ENCODE measurements at places on chromosomes 6 and 20. TPM values are rescaled to one million over a fixed set of nuclear protein-coding genes. Genes with fewer than 3 reads are reported as not detected.

GRCh38 chr20:13793001-13793400 is 8.2 kb downstream of the NDUFAF5 start:
- no peak for DNase-seq

DNA sequence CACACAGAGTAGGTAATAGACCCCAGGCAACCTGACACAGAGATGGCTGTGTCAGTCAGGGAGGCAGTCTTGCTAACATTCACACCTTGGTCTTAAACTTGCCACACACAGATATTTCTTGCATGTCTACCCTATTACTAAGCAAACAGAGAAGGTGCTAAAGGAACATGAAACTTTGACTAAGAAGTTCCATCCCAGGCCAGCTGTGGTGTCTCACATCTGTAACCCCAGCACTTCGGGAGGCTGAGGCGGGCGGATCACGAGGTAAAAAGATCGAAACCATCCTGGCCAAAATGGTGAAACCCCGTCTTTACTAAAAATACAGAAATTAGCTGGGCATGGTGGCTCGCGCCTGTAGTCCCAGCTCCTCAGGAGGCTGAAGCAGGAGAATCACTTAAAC is 222.4 kb upstream of the JARID2 start:
- peak; percentile 38 for DNase-seq

DNA sequence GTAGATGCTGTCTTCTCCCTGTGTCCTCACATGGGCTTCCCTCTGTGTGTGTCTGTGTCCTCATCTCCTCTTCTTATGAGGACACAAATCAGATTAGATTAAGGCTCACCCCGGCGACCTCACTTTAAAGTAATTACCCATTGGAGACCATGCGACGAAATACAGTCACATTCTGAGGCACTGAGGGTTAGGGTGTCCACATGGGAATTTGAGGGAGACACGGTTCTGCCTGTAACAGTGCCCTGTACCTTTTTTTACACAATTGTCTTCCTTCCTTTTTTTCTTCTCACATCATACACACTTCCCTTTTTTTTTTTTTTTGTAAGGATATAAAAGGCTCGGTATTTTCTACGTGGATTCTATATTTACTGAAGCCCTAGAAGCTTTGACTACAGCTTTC is 48.9 kb downstream of the DEK start:
- no peak for DNase-seq

GRCh38 chr6:54282186-54282585 is 26.1 kb upstream of the TINAG start:
- DNase-seq: no peak

DNA sequence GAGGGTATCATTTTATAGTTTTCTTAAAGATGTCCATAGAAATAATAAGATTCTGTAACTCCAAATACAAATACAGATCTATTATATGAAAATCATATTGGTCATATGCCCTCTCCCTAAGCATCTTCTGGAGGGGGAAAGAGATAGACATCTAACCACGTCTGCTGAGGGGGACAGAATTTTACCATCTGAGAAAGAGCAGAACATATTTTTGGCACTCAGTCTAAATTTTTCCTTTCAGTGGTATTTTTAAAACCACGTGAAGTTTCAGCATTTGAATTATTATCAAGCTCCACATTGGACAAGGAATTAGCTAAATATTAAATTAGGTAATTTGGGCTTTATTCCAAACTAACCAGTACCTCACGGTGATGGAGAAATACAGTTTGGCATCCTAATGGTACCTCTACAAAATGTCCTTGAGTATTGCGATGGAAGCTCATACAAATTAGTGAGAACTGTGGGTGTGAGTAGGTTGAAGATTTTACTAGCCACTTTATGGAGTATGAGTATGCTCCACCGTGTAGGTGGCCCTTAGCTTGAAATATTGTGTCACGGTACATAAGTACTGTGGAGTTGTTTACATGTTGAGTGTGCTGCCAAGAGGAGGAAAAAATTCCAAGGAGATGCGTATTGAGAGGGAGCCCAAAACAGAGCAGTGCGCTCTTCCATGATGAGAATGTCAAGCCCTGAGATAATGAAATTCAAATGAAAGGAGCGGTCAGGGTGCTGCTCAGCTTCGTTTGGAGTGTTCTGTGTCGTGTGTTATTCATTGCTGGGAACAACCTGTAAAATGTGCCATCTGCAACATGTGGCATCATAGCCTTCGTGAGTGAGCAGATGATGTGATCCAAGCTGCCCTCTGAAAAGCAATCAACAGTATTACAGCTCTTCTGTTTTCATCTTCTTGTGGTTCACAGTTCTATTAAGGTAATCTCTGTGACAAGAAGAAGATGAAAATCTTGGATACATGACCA is 48.4 kb upstream of the PHACTR2 start:
- DNase-seq: no peak

- no peak for DNase-seq
Observed at GRCh38 chr6:117547688-117548621, 54.4 kb downstream of the GOPC start.

DNA sequence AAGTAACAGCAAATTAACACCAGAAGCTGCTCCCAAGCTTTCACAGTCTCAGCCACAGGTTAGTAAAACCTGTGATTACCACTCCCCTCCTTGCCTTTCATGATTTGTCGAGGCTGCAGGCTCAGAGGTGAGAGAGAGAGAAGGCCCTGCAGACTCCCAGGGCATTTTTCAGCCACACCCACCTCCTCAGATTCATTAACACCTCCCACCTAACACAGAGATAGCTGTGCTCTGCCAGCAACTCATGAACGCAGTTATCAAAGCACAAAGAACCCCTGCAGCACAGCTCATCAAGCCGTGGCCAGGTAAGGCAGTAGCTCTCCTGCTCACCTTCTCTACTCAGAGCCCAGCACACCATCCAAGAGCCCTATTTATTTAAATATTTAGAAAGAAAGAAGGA is 27.1 kb downstream of the F13A1 start:
- DNase-seq: no peak

DNA sequence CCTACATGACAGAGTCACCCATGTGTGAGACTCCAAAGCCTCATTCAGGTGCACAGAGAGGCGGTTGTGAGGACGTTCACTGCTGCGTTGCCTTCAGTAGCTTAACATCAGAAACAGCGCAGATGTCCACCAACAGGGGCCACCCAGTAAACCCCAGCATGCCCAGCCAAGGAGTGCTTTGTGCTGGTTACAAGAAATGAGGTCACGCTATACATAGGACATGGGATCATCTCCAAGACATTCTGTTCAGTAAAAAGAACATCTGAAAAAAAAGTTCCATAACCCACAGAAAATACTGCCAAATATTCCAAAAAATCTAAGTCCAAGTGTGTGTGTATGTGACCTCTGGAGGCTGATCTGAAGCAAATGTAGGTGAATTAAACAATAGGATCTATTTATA is 16.0 kb downstream of the SLC52A3 start:
- DNase-seq: no peak

GRCh38 chr6:112113918-112114317 is 26.5 kb downstream of the FAM229B start:
- no peak for DNase-seq

DNA sequence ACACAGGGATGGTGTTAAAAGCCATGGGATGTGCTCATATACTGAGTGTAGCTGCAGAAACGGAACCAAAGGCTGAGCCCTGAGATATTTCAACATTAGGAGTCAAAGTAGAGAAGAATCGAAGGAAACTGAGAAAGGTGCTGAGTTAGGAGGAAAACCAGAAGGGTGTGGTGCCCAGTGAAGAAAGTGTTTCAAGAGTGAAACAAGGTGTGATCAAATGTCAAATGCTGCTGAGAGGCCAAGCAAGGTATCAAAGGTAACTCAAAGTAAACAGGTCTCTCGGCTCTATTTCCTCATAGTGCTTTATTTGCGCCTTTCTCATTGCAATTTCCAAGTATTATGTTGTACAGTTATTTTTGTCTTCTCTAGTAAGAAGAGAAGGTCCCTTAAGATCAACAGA is 94.1 kb downstream of the PRDM1 start:
- DNase-seq: no peak

GRCh38 chr20:46312075-46312944 is 4.0 kb upstream of the CDH22 start:
- DNase-seq: no peak

- no peak for DNase-seq
Observed at GRCh38 chr6:82893889-82894652, 171.6 kb downstream of the UBE3D start.

DNA sequence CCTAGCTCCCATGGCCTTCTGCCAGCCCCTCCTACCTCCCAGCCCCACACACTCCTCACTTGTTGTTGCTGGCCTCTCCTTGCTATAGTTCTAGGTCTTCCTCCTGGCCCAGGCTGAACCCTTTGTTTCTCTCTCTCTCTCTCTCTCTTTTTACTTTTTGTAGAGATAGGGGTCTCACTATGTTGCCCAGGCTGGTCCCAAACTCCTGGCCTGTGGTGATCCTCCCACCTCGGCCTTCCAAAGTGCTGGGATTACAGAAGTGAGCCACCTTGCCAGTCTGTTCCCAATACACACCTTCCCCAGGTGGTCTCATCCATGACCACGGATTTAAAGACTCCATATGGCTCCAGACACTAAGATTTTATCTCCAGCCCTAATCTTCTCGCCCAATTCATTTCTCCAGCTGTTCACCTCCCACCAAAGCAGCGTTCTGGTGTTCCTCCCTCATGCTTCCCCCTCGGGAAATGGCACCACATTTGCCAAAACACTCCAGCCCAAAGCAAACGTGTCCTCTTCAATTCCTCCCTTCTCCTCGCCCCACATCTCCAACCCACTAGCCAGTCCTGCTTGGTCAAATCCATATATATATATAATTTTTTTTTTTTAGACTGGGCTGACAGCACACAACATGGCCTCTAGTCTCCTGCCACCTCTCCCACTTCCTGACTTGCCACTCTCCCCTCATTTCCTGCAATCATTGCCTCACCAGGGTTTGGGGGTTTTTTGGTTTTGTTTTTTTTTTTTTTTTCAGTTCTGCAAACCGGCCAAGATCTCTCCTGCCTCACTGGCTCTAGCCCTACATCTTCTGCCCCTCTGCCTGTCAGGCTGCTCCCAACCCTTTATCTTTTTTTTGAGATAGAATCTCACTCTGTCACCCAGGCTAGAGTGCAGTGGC is 104.4 kb downstream of the NCR2 start:
- no peak for DNase-seq

DNA sequence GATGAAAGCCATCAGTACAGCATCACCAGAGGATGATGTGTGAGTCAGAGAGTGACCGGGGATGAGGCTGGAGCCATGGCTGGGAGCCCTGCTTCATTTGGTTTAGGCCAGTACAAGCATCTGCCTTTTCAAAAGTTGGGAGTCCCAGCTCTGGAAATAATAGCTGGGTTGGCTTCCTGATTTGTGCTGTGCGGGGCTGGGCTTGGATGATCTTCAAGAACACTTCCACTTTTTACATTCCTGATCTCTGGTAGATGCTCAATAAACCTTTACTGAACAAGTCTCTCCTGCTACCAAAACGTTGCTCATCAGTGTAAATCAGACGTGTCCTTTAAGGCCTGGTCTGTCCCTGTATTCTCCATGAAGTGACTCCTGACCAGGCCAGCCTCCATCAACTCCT is 44.1 kb upstream of the ADGRF4 start:
- DNase-seq: no peak

DNA sequence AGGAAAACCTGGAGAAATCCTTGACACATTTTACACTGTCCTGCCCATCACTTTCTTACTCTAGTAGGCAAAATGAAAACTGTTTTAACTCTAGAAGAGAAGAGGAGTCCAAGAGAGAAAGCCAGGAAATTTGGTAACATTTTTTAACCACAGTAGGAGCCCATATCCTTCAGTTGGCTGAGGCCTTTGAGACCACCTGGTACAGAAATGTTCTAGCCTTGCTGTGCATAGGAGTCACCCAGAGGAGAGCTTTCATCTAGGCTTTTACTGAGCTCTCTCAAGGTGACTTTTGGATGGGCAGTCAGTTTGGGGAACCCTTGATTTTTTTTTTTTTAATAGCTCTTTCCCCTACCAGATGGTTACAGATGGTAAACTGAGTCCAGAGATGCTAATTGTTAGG is 25.0 kb downstream of the LRRN4 start:
- no peak for DNase-seq

- no peak for DNase-seq
Observed at GRCh38 chr6:33567836-33568235, 12.2 kb downstream of the BAK1 start.

DNA sequence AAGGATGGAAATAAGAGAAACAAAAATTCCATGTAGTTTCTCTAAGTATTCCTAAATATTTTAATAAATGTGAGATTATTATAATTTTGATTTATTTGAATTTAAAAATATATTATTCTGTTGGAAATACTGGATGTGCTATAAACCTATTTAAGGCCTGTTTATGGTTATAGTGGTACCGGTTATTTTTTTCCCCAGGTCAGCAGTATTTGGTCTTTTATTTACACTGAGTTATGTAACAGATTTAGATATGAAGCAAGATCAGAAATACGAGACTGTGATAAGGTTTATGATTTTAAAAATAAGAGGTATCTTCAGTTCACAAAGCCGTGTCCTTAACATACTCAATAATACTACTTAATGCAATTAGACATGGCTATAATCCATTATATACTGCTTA is 634.3 kb upstream of the POU3F2 start:
- no peak for DNase-seq

- no peak for DNase-seq
Observed at GRCh38 chr6:158772172-158772571, 47.0 kb downstream of the EZR start.

DNA sequence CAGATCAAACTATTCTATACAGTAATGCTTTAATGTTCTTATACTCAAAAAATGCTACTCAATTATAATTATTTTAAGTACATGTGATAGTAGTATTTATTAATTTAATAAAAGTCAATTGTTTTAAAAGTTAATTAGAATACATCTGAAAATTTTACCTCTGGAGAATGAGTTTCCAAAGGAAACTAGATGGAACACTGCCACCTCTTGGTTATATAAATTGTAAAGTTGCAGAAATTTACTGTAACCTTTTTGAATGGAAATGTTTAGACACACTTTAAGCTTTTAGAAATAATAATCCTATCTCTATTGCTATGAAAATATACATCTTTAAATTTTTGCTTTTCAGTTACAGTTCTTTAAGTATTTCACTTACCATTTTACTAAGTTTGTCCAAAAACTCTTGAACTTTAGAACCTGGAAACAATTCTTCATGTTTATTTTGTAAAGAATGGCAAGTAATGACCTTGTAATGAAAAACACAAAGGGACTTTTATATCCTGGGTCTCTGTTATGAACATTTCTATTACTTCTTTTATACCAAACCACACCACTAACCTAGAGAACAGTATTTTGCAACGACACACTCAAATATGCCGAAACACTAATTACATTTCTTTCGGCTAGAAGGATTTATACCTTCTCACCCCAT is 10.9 kb upstream of the BMP5 start:
- no peak for DNase-seq

Gene CUL9
- 52.8 TPM for total RNA-seq

Gene GCLC
- 213 TPM for total RNA-seq

Gene HLA-DPB1
- not detected for total RNA-seq

Gene ZMYND8
- total RNA-seq: 107 TPM

Gene C20orf202
- total RNA-seq: not detected

Gene NR2E1
- total RNA-seq: not detected

Gene DEFB124
- total RNA-seq: not detected

Gene ZBTB22
- 16.5 TPM for total RNA-seq

Gene PCK1
- not detected for total RNA-seq
